ENCODE measurements at places on chromosomes 3 and 15.

- DNase-seq = no peak
Observed at GRCh38 chr3:15217841-15218267, 11.8 kb downstream of the CAPN7 start.

- no peak for DNase-seq
Observed at GRCh38 chr15:85624291-85624801, 170.4 kb downstream of the KLHL25 start.

DNA sequence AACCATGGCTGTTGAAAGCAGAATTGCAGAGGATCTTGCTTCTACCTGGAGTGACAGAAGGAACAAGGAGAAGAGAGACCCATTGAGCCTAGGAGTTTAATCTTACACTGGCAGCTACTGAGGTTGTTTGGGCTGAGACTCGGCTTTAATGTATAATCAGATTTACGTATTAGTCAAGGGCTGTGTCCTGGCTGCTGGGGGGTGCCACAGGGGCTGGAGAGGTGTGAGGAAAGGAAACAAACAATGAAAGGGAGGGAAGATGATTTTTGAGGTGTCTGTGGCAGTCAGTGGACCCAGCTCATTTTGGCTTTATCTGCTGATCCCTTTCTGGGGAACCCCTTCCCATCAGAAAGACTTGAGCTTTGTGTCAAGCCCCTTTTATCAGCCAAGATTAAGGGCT is 95.7 kb downstream of the PRICKLE2 start:
- no peak for DNase-seq

DNA sequence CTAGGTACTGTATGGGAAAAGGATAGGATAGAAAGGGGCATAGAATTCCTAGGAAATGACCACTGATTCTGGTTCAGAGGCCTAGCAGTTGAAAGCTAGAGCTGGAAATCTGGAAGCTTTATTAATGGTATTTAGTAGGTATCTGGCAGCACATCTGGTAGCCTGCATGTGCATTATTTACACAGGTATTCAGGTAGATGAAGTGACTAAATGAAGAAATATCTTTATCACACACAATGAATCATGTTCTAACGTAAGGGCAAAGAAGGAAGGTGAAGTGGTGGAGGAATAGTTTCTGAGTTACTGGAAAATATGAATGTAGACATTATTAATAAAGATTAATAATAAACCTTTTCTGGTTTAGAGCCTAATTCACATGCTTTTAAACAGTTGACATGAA is 119.9 kb downstream of the MBNL1 start:
- no peak for DNase-seq

DNA sequence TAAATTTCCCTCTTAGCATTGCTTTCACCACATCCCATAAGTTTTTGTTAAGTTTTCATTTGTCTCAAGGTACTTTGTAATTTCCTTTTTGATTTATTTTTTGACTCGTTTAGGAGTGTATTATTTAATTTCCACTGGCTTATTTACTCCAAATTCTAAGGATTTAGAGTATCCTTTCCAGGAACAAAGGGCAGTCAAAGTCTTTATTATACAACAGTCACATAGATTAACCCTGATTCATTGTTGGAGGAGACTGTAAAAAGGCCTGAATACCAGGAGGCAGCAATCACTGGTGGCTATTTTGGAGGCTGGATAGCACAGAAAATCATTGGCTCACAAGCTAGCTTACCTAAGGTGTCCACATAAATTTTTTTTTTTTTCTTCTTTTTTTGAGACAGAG is 39.9 kb downstream of the OIP5 start:
- no peak for DNase-seq

- DNase-seq = no peak
Observed at GRCh38 chr3:64548200-64548889, 139.5 kb downstream of the ADAMTS9 start.

DNA sequence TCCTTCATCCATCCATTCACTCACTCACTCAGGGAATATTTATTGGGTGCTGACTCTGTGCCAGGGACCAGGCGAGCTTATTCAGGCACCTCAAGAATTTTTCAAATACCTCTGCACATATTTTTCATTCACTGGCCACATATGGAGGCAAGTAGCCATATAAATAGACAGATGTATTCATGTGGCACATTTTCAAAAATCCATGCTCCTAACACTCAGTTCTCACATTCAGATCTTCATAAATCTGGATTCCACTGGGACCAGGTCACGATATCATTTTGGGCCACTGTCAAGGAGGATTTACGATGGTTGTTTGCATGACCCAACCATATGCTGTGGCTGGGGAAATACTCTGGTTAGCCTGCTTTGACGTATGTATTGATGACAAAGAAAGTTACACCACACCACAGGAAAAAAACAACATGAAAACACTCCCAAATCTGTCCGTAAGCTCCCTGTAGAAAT is 241.8 kb upstream of the LRTM1 start:
- no peak for DNase-seq

DNA sequence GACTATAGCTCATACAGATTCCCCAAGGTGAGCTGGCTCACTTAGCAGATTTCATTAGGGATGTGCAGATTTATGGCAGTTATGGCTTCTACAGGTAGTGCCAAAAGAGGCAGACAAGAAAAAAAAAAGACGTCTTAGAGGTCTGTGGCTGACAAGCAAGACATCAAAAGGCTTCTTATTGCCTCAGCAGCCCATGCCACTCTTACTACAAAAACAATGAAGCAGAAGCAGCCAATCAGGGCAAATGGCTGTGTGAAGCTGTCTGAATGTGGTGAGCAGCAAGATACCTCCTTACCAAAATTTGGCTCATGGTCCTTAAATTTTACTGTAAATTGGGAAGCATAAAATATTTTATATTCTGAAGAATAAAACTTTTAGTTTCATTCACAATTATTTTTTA is 557.5 kb upstream of the GOLIM4 start:
- DNase-seq = no peak
